ENCODE measurements at places on chromosomes 11 and 22.

DNA sequence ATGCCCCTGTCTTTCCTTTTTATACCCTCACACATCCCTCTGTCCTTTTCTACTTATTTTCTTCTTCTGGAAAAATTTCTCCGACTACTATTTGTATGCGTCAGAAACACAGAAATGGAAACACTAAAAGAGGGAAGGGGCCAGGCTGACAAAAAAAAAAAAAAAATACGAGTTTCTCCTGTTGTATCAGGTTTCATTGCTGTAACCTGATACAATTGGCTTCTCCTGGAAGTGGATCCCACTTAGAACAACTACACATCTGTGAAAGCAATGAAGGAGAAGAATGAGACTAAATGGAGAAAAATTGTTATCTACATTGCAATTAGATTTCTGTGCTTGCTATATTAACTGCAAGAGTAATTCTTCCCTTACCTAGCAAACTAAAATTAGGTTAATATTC, 393.9 kb downstream of the GUCY1A2 start:
- DNase-seq = no peak

DNA sequence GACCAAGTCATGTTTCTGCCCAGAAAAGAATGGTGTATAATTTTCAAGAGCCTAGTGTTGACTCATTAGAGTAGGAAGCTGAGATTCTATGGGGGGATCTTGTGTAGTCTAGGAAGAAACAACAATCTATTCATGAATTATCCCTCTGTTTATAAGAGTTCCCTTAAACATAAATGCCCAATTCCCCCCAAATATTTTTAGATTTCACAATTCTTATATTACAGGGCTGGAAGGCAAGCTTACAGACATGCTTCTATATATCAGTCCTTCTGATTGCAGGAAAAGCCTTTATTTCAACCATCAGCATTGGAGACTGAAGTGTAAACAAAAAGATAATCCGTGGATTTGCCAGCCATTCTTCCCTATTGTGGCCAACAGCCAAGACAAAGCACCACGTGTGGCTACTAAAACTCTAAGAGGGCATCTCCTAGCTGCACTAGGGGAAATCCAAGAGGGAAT, 71.4 kb downstream of the NAT10 start:
- peak; percentile 41 for DNase-seq

GRCh38 chr11:7520981-7521487, 7.2 kb downstream of the PPFIBP2 start:
- DNase-seq = no peak

DNA sequence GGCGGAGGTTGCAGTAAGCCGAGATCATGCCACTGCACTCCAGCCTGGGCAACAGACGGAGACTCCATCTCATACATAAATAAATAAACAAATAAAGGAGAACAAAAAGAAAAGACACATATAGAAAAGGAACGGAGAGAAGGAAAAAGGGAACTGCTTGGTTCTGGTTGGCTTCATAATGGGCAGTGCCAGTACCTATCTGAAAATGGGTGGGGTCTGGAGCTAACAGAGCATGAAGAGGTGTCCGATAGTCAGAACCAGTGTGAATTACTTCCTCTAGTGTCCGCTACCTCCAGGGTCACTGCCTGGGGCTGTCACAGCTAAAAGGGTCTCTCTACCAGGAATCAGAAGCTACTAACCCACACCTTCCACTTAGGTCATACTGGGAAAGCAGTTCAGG, 27.2 kb upstream of the TTC28 start:
- no peak for DNase-seq

DNA sequence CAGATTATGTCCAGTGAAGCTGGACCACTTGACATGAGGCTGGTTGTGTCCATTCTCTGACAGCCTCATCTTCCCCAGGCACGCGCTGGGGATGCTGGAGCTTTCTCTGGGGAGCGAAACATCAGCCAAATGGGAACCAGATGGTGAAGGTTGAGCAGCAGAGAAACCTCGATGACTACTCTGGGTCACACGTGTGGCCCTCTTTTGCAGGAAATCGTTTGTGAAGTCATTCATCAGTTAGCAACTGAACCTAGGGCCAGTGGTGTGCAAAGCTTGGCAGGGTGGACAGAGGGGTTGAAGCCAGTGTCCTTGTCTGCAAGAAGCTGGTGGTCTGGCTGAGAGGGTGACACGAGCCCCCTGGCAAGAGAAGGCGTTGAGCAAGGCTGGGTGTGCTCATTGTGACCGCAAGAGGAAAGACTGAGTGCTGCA, 109.8 kb downstream of the ZBTB16 start:
- DNase-seq = no peak

DNA sequence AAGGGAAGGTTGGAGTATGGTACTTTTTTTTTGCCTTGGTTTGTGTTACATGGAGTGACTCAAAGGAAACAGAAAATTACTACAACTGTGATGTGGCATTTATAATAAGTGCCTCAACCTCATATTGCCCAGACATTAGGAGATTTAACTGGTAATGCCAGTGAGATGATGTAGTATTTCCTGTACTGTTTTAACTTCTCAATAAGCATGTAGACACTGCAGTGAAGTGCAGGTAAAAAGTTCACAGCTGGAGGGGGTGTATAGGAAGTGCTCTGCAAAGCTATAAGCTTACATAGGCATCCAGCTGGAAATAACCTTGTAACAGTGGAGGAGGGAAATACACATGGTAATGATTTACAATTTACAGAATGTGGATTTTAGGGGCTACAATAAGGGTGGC, 138.2 kb upstream of the MTMR2 start:
- no peak for DNase-seq

DNA sequence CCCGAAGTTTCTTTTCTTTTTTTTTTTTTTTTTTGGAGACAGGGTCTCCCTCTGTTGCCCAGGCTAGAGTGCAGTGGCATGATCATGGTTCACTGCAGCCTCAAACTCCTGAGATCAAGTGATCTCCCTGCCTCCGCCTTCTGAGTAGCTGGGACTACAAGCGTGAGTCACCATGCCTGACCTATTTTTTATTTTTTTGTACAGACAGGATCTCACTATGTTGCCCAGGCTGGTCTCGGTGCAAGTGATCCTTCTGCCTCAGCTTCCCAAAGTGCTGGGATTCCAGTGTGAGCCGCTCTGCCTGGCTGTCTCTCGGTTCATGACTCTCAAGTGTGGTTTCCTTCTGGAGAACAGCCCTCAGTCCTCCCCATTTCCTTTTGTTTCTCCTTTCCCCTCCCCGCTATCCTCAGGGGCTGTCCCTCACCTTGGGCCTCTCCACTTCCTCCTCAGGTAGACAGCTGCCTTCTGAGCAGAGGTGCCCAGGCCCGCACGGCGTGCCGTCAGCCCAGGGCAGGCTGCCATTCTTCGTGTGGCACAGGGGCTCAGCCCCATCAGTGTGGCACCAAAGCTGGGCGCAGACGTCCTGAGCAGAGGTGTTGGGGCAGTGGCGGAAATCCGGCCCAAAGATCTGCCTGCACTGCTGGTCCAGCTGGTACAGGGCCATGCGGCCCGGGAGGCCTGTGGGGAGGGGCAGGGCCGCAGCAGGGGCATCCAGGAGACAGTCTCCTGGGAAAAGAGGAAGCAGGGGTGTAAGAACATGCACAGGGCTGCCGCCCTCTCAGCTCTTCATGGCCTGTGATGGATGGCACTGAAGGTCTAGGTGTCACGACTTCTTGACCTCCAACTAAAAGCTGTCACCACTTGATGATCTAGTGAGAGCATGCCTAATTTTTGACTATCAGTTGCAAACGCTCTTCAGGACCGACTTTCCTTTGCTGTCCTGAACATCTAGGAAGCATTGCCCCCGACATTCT, 14.0 kb downstream of the ADAMTS8 start:
- no peak for DNase-seq

- no peak for DNase-seq
Observed at GRCh38 chr22:30457981-30458380, 13.8 kb downstream of the SEC14L3 start.

- DNase-seq = no peak
Observed at GRCh38 chr11:63783925-63784592, 15.5 kb upstream of the ZFTA start.

- no peak for DNase-seq
Observed at GRCh38 chr22:24333301-24333700, 62.7 kb downstream of the SPECC1L start.

DNA sequence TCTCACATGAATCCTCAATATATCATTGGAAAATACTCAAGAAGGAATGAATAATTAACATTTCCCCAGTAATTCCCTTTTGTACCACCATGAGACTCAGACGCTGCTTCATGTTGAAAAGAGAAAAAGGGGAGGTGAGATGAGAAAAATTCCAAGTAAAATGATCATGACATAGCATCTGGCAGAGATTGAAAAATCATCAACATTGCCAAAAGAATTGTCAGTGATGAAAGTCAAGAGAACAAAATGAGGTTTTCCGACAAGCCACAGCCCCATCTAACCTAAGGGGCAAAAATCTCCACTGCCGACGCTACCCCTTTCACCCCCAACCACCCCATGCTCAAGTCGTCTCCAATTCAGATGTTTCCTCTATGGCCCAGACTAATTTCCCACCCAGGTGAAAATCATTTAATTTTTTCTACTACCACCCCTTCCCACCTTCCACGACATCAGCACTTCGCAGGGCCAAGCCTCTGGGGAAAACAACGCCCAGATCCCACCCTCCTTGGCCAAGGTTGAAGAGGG, 1.2 kb downstream of the RAB6A start:
- no peak for DNase-seq

DNA sequence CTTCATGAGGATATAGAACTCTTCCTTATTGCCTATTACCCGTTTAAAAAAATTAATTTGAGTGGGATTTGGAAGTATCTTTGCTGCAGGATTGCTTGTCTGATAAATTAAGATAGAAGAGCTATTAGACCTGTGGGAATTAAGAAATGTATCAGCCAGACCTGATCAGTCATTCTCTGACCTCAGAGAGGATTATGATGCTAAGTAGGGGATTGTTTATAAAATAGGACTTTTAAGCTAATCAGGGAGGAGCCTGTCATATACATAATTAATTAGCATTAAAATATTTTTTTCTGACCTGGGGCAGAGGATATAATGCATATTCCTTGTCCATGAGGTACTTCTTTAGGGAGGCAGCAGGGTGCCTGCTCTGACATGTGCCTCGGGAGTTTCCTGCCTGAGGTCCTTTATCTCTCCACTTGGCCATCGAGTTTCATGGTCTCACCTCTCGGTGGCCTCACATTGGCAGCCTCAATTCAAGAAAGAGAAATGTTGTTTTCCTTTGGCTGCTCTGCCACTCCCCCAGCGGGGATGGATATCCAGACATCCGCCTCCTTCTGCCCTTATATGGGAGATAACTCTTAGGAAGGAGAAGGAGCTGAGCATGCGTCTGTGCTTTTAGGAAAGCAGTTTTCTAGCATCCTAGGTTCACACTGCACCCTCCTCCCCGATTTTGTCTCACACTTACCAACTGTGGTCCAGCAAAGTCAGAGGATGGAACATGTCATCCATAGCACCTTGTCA, 41.1 kb downstream of the DIXDC1 start:
- peak; percentile 12 for DNase-seq

DNA sequence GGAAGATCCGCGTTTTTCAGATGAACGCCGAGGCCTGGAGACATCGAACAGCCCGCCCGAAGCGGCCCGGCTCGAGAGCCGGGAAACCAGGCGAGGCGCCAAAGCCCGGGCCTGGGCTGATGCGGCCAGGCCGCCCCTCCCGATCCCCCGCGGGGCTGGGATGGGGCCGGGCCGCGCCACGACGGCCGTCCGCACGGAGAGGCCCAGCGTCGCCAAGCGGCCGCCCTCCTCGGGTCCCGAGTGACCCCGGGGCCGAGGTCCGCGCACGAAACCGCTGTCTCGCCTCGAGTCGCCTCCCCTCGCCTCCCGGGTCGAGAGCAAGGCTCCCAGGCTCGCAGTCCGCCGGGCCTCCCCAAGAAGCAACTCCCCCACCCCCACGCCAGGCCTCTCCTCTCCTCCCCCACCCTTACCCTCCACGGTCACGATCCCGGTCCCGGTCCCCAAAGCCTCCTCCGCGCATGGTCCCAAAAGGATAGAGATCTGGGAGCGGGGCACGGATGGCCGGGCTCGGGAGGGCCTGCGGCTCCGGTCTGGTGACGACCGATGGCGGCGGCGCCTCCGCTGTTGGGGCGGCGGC, 482 bp downstream of the DDX17 start:
- DNase-seq = peak; percentile 45

GRCh38 chr11:1149545-1149944, 8.2 kb upstream of the MUC5AC start:
- DNase-seq = no peak

Measured in NCI-H1092 (cell line).